IPS DF 19.7 (cell line): ENCODE measurements at places on chromosomes 5 and 9.

GRCh38 chr5:130350131-130350530, 445.9 kb downstream of the CHSY3 start:
- DNase-seq, result no peak

- DNase-seq, result no peak
Observed at GRCh38 chr9:19372567-19372966, 7.5 kb downstream of the RPS6 start.

GRCh38 chr5:117973785-117974184, 1014.6 kb downstream of the DTWD2 start:
- peak; percentile 52 for DNase-seq

- DNase-seq, result no peak
Observed at GRCh38 chr9:136703276-136703860, 9.0 kb upstream of the DIPK1B start.

DNA sequence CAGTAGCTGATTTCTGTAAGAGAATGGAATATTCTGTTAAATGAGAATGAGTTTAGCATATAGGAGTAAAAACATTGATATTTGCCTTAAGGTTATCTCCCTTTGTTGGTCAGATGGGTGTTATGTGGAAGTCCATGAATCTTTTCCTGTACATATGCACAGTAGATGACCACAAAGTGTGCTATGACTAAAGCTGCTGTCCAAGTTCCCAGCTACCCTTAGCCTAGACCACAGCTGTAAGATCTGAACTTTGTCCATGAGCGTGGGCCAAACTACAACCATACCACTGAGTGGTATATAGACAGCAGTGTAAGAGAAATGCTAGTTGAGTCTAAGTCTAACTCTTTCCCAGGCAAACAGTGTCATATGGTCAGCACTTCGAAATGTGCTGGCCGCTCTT, 48.8 kb downstream of the CD180 start:
- no peak for DNase-seq

- DNase-seq, result no peak
Observed at GRCh38 chr5:78500028-78500427, 139.6 kb downstream of the SCAMP1 start.

- DNase-seq, result no peak
Observed at GRCh38 chr5:77645158-77645994, 6.9 kb upstream of the OTP start.

DNA sequence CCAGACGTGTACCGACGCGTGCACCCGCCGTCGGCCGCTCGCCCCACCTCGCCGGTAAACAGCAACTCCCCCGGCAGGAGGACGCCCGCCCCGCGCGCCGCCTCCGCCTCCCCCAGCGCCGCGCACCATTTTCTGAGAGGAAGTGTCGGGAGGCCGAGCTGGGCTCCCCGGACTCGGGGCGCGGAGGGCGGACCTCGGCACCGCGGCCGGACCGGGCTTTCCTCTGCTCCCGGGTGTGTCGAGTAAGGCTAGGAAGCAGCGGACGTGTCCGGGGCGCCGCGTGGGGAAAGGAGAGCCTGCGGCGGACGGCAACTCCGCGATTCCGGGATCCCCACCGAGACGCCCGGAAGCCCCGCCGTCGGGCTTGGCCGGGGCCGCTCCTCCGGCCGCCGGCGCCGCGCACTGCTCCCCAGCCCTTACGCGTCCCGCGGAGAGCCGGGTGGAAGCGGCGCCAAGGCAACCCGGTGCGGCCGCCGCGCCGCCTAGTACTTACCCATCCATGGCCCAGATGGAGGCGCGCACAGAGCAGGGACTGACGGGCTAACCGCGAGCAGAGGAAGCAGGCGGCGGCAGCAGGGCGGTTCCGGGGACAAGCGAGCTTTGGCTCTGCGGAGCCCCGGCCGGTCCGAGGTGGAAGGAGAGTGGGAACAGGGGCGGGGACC, at the start of gene PTBP3:
Gene PTBP3 (minus strand): TSS at position 643 of the 662 bp plus-strand sequence. CDS start 35,754 bp downstream, outside the sequence.
- no peak for DNase-seq

GRCh38 chr5:67240846-67241245, 44.2 kb upstream of the CD180 start:
- no peak for DNase-seq

DNA sequence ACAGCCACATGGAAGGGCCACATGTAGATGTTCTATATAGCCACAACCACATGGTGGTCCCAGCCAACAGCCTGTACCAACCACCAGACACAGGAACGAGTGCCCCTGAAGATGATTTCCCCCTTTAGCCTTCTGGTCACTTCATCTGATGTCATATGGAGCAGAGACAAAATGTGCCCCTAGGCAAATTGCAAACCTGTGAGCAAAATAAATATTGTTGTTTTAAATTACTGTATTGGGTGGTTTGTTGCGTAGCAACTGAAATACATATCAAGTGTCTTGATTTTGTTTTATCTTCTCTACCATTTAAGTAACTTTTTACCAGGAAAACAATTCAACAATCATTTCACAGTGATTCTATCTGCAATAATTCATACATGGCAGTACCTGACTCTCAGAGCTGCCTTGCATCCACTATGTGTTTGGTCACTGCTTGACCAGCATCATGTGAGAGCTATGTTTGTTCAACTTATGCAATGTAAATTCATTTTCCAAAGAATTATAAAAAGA, 142.5 kb upstream of the VLDLR start:
- no peak for DNase-seq

DNA sequence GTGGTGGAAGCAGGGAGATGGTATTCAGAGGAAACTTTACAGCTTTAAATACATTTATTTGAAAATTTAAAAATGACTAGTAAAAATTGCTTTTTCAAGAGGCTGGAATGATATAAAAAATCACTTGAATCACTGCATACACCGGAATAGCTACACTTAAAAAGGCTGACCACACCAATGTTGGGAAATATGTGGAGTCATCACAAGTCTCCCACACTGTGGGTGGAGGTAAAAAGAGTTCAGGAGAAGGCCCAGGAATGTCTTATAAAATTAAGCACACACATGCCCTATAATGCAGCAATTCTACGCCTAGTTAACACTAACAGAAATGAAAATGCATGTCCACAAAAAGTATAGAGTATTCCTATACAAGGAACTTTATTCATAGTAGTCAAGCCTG, 198.1 kb downstream of the ROR2 start:
- DNase-seq, result no peak

- no peak for DNase-seq
Observed at GRCh38 chr5:85488295-85488694, 1103.6 kb upstream of the EDIL3 start.

DNA sequence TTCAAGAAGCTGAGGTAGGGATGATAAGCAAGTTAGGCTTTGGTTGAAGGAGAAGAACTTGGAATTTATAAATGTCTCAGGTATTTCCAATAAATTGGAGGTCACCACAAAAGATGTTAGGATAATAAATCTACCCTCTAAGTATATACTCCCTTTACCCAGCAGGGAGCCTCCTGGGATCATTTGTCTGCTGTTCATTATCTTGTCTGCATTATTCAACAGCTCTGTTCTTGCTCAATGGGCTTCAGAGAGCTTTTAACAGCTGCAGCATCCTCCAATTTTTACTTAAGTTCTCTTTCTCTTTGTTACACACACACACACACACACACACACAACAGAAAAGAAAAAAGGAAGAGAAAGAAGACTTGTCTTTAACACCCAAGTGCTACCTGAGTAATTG, 51.7 kb upstream of the VPS13A start:
- DNase-seq, result no peak

GRCh38 chr5:11719888-11720481, 184.3 kb downstream of the CTNND2 start:
- peak; percentile 50 for DNase-seq

DNA sequence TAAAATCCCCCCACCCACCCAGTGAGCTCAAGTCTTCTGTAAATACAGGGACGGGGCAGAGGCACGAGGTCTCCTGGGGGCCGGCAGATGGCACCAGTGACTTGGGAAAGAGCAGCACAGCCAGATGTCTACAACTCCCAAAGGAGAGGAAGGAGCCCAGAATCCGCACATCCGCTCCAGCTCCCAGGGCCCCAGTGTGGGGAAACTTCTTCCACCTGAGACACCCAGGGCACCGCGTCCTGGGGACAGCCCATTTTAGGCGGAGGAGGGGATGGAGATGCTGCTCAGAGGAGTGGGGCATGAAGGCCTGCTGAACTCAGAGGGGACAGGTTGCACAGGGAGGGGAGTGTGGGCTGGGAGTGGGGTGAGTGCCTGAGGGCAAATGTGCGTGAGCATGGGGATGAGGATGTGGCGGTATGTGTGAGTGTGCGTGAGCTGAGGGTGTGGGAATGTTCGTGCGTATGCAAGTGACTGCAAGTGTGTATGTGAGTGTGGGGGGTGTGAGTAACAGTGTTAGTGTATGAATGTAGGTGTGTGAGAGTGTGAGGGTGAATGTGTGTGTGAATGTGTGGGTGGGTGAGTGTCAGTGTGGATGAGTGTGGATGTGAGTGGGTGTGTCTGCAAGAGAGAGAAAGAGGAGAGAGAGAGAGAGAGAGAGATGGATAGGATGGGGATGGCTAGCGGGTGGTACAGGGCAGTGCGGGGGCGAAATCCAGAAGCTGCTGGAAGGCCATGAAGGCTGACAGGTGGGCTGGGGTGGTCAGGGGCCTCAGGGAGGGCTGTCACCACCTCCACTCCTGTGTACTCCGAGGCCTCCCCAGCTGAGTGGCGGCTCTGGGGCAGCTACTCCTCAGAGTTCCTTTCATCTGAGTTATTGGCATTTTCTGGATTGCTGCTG, 63.5 kb downstream of the DUSP1 start:
- DNase-seq, result no peak

DNA sequence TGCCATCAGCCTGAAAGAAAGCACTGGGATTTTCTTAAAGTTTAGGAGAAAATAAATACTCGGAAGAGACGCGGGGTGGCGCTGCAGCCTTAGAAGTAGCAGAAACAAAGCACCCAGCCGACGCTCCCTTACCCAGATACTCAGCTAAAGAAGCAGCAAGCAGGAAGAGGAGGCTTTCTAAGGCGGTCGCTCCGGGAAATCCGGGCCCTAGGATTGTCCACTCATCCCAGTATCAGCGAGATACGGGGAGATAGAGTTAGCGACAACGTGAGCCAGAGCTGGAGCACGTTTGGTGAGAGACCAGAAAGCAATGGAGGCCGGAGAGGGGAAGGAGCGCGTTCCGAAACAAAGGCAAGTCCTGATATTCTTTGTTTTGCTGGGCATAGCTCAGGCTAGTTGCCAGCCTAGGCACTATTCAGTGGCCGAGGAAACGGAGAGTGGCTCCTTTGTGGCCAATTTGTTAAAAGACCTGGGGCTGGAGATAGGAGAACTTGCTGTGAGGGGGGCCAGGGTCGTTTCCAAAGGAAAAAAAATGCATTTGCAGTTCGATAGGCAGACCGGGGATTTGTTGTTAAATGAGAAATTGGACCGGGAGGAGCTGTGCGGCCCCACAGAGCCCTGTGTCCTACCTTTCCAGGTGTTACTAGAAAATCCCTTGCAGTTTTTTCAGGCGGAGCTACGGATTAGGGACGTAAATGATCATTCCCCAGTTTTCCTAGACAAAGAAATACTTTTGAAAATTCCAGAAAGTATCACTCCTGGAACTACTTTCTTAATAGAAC, at the start of gene PCDHB2:
Gene PCDHB2 (plus strand): TSS at position 135 of the 782 bp plus-strand sequence. CDS start 176 bp downstream, at position 311.
- DNase-seq, result peak; percentile 82

- DNase-seq, result no peak
Observed at GRCh38 chr5:82719368-82719767, 357.8 kb downstream of the TMEM167A start.

DNA sequence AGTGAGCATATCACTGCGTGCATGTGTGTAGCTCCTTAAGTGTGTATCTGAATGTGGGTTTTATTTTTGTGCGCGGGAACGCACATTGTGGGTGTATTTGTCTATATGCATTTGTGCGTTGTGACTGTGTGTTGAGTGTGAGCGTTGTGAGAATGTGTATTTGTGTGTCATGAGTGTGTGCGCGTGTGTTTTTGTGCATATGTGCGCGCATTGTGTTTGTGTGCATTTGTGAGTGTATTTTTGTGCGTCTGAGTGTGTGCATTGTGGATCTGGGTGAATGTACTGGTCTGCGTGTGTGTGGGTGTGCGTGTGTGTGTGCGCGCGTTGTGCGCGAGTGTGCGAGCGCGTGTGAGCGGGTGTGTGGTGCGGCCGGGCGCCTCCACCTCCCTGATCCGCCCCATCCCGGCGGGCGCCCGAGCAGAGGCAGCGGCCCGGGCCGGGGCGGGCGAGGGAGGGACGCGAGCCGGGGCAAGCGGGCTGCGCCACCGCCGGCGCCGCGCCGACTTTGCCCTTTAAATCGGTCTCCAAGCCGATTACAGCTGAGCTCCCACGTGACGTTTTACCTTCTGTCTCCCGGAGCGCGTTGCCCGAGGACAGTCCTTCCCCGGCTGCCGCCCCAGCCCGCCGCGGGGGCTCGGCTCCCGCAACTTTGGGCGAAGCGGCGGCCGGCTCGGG, at the start of gene RASGRF2:
Gene RASGRF2 (plus strand): TSS at position 596 of the 675 bp plus-strand sequence. CDS start 376 bp downstream, outside the sequence.
- no peak for DNase-seq

DNA sequence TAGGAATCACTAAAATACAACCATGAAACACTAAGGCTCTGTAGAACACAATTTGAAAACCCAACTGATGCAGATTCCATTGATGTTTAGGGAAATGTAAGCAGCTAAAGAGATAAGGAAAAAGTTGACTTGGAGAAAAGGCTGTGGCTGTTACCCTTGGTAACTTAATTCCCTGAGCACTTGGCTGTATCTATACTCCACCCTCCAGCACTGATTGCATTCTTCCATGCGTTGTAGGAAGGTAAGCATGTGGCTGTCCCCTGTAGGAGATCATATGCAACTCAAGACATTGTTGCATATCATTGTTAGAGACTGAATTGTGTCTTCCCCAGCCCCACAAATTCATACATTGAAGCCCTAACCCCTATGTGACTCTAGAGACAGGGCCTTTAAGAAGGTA, 184.5 kb downstream of the CEMIP2 start:
- no peak for DNase-seq

- no peak for DNase-seq
Observed at GRCh38 chr5:77438071-77438470, 54.0 kb downstream of the WDR41 start.

DNA sequence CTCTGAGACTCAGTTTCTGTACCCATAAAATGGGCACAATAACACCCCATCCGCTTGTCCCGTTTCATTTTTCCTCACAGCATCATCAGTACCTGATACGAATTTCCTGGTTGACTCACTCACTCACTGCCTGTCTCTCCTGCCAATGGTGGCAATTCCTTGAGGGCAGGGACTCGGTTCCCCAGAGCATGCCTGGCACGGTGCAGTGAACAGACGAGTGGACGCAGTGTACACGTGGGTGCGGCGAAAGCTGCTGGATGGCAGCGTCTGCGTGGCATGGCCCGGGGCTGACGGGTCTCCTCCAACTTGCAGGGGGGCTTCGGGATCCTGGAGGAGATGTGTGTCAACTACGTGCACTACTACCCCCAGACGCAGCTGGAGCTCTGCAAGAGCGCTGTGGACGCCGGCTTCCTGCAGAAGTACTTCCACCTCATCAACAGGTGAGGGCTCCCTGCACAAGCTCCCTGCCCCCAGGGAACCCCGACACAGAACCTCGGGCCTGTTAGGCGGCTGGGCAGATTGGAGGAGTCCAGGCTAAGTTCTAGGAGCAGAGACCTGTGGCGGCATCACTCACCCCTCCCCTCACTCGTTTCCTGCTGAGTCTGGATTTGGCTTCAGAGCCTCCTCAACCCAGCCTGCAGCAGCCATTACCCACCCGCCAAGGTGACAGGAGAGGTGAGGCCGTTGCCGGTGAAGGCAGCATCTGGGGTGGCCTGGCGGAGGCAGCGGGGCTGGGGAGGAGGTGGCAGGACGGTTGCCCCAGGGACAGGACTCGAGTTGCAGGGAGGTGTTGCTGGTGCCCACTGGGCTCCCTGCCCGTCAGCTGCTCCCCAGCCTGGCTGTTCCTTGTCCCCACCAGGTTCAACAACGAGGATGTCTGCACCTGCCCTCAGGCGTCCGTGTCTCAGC, 20.3 kb downstream of the DBH start:
- DNase-seq, result no peak

GRCh38 chr5:50733741-50734140, 67.3 kb downstream of the PARP8 start:
- no peak for DNase-seq

- DNase-seq, result no peak
Observed at GRCh38 chr9:976943-977837, 735 bp downstream of the DMRT3 start.
